ENCODE measurements at places on chromosomes 12 and 14. TPM values are rescaled to one million over a fixed set of nuclear protein-coding genes. Genes with fewer than 3 reads are reported as not detected.
A peak's percentile ranks its signal among the peaks of the same experiment; 100 is the strongest.

DNA sequence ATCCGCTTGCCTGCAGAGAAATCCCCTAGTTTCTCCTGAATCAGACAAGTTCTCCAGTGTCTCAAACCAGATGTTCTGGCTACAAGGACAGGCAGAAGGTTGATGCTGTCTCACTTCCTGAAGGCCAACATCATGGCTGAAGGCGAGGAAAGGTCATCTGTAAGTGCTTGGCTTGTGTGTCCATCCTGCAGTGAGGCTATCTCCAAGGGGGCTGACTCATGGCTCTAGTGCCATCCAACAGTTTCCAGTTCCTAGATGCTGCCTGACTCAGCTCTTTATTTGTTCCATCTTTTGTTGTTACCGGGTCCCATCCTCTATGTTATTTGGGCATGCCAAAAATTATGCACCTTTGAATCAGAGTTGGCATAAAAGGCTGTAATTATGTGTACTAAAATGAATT is 232.1 kb upstream of the TBX3 start:
- DNase-seq, result no peak

- DNase-seq, result no peak
These were observed 890.9 kb downstream of the VRK1 start for GRCh38 chr14:97687944-97688630.

GRCh38 chr12:3700861-3701260 is 52.0 kb downstream of the CRACR2A start:
- no peak for DNase-seq

GRCh38 chr12:99983456-99984258 is 1.1 kb downstream of the ANKS1B start:
- no peak for DNase-seq

- no peak for DNase-seq
These were observed 208.6 kb upstream of the CDKN3 start for GRCh38 chr14:54188064-54188666.

GRCh38 chr12:48023386-48023785 is 19.1 kb upstream of the COL2A1 start:
- DNase-seq, result no peak

DNA sequence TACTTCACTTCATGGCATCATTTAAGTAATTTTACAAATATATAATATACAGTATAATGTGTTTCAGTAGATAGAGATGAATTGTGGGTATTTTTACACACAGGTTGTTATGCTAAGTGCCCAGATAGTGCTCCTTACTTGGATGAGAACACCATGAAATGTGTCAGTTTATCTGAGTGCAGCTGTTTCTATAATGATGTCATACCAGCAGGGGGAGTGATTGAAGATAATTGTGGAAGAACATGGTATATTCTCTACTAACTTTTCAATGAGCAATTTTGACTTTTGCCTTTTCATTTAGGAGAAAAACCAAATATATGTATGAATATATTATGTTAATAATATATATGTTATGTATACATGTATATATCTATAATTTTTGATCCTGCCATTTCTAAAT is 221.6 kb downstream of the LRRK2 start:
- no peak for DNase-seq

DNA sequence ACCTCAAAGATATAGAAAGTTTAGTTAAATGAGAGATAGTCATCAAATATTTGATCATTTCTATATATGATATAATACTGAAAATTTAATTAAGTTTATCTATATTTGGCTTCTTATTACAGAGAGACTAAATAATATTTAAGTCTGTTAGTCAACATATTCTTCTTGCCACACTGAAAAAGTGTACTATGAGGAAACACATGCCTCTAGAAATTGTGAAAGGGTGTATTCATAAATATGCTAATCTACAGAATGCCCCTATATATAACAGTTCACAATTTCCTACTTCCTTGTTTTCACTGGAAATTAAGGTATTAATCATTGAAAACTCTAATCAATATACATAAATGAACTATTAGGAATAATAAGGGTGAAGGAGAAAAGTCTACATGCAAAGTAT is 31.4 kb upstream of the ETV6 start:
- no peak for DNase-seq

DNA sequence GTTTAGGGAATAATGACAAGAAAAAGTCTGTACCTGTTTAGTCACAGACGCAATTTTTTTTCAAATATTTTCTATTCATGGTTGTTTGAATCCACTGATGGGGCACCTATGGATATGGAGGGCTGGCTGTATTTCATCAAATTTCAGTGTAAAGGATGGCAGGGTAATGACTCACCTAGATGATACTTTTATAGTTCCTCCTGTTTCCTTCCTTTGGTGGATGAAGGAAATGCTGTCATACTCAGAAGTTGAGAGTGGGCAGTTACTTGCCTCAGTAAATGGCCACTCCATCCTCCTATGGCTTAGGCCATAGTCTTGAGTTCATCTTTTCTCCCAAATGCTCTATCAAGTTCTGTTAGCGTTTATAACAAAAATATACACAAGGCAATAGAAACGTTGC is 18.9 kb upstream of the C12orf71 start:
- DNase-seq, result no peak

GRCh38 chr12:125220404-125221273 is 155.4 kb downstream of the AACS start:
- no peak for DNase-seq

DNA sequence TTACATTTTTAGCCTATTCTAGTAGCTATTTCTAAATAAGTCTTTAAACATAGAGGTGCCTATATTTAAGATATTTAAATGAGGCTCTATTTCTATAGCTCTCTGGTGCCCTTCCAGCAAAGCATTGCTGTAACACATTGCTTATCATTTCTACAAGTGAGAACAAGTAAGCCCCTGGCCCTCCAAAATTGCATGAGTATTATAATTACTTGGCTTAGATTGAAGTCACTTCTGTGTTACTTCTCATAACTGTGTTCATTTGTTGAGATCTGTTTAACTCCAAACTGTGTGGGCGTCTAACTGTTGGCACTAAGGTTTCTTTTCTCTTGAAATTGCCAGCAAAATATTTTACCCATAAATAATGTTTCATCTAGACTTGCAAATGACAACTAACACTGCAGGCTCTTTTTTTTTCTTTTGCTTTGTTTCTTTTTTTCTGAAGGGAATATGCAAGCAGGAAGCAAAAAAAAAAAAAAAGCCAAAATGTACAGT is 66.5 kb downstream of the DAD1 start:
- DNase-seq, result no peak

DNA sequence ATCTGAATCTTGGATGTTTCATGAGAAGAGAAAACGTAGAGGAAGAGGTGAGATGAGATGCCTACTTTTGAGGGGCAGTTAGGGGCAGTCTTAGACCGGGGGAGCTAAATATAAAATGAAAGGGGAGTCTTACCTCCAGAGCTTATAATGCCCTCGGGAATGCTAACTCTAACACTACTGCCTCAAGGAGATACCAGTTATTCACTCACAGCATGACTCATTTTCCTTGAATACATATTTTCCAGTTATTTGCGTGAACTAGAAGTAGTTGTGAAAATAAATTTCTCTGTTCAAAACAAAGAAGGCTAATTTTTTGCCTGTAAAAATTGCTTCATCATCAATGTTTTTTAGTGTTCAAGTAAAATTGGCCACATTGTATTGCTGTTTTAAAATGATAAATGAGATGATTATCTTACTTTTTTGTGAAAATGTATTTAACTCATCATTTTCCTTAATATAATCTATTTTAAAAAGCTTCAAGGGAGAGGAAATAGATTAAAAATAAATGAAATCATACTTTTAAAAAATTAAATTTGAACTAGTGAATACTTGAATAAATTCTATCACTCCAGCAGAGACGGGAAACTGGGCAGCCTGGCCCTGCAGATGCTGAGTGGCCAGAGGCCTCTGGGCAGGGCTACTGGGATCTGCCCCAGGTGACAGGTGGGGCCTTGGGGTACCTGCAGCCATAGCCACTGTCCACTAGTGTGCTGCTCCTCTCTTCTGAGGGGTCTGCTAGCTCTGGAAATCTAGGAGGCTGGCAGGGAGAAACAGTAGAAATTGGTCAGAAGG is 339.3 kb downstream of the EGLN3 start:
- no peak for DNase-seq

- no peak for DNase-seq
These were observed 42.5 kb upstream of the CATSPERB start for GRCh38 chr14:91774140-91775096.

DNA sequence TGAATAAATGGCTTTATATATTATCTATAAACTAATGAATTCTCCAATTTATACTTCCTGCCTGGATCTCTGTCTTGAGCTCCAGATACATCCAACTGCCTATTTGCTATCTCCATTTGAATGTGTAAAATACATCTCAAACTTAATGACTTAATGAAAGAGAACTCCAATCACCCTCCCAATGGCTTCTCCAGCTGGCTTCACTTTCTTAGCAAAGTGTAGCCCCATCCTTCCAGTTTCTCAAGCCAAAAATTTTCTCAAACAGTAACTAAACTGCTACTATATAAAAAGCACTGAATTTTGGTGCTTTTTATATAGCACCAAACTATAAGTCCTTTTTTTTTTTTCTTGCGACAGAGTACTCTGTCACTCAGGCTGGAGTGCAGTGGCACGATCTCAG is 2.6 kb downstream of the CRY1 start:
- no peak for DNase-seq

GRCh38 chr12:99259040-99259934 is 388.3 kb upstream of the GARIN6 start:
- no peak for DNase-seq

DNA sequence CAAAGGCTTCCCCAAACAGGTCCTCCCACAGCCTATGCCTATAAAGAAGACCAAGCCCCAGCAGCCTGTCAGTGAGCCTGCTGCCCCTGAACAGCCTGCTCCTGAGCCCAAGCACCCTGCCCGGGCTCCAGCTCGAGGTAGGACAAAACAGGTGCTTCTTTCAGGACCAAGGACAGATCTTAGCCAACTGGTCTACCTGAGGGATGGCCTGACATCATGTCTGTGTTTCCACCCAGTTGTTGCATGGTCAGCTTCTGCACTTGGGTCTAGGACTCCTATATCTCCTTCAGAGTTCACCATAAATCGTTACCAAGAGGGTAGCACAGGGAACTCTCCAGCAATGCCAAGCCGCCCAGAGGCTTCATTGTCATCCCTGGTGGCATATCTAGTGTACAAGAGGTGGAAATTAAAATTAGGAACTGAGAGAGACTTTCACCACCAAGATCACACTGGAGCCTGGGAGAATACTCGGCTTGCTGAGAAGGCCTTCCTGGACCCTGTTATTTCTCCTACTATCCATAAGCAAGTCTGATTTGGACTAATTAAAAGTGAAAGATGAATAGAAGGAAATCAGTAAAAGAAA is 38.2 kb upstream of the OAS1 start:
- DNase-seq, result no peak

DNA sequence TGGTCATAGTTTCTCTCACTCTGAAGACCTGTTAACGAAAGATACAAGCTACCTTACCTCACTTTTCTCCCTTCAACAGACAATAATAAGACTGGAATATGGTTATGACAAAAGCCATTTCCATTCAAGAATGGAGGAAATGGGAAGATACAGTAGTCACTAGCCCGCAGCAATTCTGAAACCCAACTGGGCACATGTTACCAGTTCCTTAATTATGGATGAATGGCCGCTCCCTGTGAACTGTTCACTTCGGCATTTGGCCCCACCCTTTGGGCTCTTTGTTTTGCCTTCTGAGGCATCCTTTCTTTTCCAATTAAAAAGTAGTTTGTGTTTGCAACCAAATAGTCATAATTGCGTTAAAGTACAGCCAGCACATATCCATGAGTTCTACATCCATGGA is 19.0 kb downstream of the TRHDE start:
- DNase-seq, result no peak

- no peak for DNase-seq
These were observed 7.8 kb downstream of the P2RX4 start for GRCh38 chr12:121217761-121218160.

GRCh38 chr12:72197790-72198189 is 74.4 kb upstream of the TRHDE start:
- DNase-seq, result no peak

DNA sequence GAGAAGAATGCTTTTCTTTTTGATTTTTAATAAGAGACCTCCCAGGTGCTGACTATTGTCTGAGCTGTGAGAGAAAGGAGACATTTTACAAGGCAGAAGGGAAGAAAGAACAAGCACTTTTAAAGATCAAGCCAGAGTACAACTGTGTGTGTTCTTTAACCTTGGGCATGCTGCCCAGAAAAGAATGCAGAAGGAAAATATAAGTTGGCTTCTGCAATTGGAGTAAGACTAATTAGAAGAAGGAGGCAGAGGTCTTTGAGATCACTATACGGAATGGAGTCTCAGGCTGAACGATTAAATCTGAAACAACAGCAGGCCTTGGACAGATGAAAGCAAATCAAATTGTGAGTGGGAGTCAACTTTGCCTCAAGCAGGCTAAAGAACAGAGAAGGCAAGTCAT is 230.5 kb downstream of the ATP23 start:
- no peak for DNase-seq

- no peak for DNase-seq
These were observed 18.3 kb upstream of the OXA1L start for GRCh38 chr14:22748206-22748605.

DNA sequence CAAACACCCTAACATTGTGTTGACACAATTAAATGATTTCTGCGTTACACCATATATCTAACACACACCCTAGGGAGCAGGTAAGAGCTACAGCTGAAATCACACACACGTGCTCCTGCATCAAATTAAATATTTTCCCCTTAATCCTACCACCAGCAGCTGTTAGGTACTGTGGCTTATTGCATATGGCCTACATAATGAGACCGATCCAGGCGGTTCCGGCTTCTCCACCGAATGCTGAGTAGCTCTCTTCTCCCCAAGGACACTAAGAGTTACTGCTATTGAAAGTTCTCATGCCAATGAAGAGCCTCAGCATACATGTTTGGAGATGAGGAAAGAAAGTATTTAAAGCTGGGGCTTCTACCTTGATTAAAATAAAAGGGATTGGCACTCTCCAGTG is 472.2 kb upstream of the STXBP6 start:
- no peak for DNase-seq

- DNase-seq, result peak; percentile 50
These were observed 43.0 kb upstream of the FUT8 start for GRCh38 chr14:65369560-65369959.

Gene UNC79
- 0.05 TPM for total RNA-seq

Gene ZNF26
- 22.9 TPM for total RNA-seq

Gene CD69
- 158 TPM for total RNA-seq

Gene SIX1
- total RNA-seq, result not detected

Gene OAS2
- 80.2 TPM for total RNA-seq

Gene TAC3
- 4.4 TPM for total RNA-seq

Gene CLEC6A
- not detected for total RNA-seq

Gene SMARCC2
- 99.7 TPM for total RNA-seq

Gene BDKRB1
- total RNA-seq, result not detected

Gene IGF1
- 2.0 TPM for total RNA-seq

Gene ATF7
- total RNA-seq, result 27.4 TPM

Gene MGST1
- total RNA-seq, result not detected

Gene TEX52
- total RNA-seq, result 0.28 TPM

Gene DAD1
- total RNA-seq, result 188 TPM

Gene JPH4
- 1.5 TPM for total RNA-seq

Gene TMTC2
- total RNA-seq, result 4.7 TPM

Gene CAPZA3
- total RNA-seq, result not detected

Gene OR4Q2
- total RNA-seq, result not detected

Gene CLEC1B
- total RNA-seq, result not detected

Gene SCNN1A
- total RNA-seq, result 0.29 TPM

Gene GLIPR1L2
- 0.16 TPM for total RNA-seq

Gene CCDC184
- 0.17 TPM for total RNA-seq

Gene GYS2
- not detected for total RNA-seq
